Natural killer cell (primary cell): ENCODE measurements at places on chromosomes 3 and 15.

GRCh38 chr3:184864000-184864399 lies 52.0 kb downstream of the VPS8 start:
- DNase-seq = no peak

DNA sequence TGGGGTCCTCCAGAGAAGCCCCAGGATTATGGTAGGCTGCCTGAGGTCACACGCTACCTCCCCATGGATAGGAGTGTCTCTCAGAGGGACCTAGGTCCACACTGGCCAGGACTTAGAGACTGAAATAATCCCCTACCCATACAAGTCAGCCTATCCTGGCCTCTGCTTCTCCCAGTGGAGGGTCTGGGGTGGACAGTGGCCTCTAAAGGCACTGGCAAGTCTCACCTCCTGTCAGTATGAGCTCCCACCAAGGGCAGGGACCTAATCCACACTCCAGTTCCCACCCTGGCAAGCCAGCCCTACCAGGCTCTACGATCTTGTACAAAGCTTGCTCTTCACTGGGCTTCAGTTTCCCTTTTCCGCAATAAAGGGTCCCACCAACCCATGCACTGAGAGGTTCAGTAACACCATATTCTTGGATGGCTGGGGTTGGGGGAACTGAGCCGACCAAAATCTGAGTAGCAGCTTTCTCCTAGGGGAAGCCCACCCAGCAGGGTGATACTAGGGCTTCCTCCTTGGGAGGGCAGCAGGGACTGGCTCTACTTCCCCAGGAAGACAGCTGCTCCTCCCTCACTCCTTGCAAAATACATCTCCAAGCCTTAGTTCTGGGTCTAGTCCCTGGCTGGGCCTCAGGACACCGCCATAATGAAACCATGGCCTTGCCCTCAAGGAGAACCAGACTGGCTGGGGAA lies 2.4 kb downstream of the CISH start:
- DNase-seq = no peak

- DNase-seq = no peak
These were observed 35.7 kb upstream of the SPSB4 start for GRCh38 chr3:141015481-141015880.

DNA sequence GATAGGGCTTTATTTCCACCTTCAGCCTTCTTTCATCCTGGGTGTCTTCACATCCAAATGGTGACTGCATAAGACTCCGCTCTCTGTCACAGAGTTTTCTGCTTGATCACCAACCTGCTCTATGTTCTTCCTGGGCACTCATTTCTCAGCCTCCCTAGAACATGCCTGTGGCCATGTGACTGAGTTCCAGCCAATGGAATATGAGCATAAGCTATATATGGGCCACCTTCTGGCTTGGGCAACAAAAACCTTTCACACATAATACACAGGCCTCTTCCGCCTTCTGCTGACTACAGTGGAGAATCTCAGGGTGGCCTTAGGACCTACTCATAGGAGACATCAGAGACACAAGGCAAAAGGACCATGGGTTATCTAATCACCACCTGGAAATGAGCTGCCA lies 51.2 kb upstream of the MED12L start:
- no peak for DNase-seq

- no peak for DNase-seq
These were observed 973.9 kb downstream of the FHIT start for GRCh38 chr3:60277361-60277800.

DNA sequence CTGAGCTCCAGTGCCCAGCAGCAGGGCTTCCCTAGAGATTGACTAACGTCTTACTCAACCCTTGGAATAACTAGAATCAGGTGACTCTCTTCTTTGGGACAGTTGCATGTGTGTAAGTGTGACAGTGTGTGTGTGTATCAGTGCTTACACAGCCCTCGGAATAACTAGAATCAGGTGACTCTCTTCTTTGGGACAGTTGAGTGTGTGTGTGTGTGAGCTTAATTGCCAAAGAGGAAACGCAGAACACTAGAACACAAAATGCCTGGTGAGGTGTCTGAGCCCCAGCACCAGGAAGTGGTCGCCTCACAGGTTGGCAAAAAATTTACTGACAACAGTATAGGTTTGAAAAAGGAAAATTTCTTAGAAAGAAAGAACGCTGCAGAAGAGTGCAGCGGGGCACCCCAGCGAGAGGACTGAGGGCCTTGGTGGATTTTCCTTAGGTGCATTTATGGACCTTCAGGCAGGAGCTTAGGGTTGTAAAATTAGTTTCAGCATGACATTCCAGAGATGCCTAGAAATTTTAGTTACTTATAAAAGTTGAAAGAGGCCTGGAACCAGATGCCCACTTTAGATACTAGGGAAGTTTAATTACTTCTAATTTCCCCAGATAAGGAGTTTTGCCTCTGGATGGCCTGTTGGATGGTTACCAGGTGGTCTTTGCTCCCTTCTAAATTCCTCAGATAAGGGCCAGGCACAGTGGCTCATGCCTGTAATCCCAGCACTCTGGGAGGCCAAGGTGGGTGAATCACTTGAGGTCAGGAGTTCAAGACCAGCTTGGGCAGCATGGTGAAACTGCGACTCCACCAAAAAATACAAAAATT lies 3.7 kb upstream of the WDR82 start:
- peak; percentile 75 for DNase-seq

DNA sequence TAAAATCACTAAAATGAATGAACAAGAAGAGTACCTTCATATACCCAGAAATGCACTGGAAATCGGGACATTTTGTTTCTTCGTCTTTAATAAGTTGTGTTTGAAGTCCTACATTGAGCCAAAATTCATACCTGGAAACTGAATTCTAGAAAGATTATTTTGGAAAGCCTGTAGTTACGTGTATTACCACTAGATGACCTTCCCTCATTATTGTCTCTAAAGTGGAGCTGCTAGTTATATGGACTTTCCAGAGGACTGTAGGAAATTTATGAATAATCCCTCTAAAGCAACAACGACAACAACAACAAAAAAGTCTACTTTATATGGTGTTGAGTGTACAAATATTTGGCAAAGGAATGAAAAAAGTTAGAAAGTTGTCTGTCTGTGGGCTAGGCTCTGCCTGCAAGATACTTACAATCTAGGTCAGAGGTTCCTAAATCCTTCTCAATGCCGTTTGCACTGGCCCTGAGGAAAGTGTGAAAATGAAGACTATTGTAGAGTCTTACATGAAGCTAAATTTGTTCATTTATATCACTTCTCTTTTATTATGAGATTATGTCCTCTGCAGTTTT lies 234.8 kb upstream of the NR2E3 start:
- no peak for DNase-seq

DNA sequence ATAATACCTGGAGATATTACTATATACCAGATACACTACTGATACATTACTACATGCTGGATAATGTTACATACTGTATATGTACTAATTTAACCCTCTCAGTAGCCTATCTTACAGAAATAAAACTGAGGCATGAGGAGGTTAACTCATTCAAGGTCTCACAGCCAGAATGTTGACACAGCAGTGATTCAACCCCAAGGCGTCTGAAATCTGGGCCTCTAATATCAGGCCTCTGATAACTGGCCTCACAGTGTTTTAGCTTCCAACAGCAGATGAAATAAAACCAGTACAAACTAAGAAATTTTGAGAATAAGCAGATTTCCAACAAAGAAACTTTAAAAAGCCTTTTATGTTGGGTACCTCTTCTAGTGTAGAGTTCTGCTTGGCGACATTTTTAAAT lies 23.4 kb downstream of the DZIP1L start:
- DNase-seq = no peak
